Anterior cingulate cortex (tissue), 58 donors: ENCODE measurements at places on chromosomes 7 and 10.

- DNase-seq, result no peak
These were observed 719.5 kb downstream of the XPNPEP1 start for GRCh38 chr10:109203646-109204353.

DNA sequence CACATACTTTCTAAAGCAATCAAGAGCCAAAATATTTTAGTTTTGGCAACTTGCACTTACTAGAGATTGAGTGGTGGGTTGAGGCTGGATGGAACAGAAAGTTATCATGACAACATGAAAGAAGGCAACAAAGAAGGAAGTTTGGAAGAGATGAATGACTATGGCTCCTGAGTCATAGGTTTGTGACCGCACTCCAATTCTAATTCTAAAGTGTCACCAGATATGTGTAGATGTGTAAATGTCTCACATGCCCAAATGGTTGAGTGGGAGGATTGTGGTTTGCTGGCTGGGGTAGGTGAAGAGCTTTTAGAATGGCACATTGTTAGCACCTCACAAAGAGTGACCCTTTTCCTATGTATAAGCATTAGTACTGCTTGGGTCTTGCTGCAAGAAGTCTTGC is 20.2 kb downstream of the TAS2R16 start:
- DNase-seq, result no peak

DNA sequence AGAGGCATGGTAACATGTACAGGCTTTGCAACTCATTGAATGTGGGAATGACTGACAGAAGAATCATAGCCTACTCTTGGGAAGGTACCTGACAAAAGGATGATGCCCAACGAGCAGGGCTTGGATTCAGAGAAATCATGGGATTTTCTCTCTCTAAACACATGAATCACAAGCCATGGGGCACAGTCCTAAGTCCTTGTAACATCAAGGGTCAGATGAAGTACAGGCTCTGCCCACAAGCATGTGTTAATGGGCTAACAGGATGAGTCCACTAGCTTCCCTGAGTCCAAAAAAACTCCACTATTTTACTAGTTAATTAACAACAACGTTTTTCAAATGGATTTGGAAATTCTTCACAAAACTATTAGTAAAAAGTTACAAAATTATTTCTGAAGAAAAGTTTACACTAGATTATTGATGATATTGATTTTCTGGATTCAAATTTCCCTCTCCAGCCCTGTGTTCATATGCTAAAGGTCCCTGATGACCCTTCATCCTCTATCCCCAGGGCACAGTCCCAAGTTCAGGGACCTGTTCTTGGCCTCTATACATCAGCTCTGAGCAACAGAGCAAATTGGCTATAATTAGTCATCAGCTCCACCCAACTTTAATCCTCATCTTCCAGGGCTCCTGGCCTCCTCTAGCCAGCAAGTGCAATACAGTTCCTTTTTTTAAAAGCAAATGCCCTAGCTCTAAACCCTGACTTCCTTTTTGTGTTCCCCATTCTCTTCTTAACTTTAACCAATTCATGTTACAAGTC is 99.8 kb downstream of the GSAP start:
- DNase-seq, result no peak

DNA sequence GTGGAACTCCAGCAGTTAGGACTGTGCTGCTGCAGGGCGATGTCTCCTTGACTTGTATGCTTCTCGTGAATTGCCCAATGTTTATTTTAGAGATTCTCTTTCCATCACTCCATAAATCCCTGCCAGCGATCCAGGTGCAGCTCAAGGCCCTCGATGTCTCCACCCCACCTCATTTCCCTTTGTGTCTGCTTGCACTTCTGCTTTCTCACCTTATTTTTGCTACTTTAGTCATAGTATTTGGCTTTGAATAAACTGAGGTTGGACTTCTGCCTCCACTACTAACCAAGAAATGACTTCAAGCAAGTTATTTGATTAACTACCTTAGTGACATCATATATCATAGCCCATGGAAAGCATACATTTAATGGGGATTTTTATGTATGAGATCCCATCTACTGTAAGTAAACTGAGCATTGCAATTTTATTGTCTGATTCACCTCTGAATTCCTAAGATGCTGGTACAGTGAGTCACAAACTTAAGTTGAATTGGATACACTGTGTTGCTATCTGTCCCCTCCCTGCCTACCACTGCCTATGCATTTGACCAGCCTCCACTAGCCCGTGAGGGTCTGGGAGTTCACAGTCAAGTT is 255.8 kb downstream of the ABCA13 start:
- no peak for DNase-seq

DNA sequence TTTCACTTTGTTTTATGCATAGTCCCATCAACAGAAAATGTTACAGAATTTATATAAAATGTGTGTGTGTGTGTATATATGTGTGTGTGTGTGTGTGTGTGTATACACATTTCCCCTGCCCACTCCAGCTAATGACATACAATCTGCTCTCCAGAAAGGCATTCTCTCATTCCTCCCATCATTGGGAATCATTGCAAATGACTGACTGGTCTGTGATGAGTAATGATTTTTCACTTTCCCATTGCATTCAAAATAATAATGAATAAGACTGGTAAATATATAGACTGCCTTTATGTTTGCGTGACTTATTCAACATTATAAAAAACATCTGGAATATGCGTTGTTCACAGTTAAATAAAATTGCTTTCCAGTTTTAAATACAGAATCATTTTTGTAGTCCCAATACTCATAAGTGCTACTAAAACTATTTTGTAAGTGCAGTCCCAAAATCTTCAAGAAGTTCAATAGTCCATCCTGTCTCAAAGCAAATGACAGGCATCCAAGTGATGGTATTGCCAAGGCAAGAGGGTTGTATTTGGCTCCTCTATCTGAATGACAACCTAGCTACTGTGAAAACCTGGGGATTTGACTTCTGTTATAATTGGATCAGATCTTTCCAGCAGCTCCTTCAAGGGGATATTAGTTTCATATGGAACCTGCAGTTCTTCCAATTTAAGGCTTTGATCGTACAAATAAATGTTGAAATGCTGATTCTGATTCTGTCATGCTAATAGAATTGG is 150.9 kb downstream of the POLR1F start:
- DNase-seq, result no peak

- DNase-seq, result no peak
These were observed 767.5 kb downstream of the GRID1 start for GRCh38 chr10:85599081-85599480.

GRCh38 chr10:118271671-118272070 is 70.5 kb downstream of the FAM204A start:
- DNase-seq, result no peak

DNA sequence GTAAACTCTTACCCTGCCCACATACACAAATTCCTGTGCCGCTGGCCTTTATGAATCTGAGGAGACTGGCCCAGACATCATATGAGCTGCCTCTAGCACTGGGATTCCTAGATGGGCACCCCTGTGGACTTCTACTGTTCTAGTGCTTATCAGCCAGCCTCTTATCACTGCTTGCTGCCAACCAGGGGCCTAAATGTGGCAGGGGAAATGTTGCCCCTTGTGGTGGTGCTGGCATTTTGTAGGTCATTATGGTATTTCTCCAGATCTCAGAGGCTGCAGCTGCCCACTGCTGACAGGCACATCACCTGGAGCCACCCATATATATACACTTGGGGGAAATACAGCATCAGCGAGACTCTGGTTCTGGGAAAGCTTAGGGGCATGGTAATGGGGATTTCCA is 5.4 kb downstream of the SFR1 start:
- no peak for DNase-seq

GRCh38 chr10:4701016-4701415 is 125.0 kb upstream of the AKR1E2 start:
- DNase-seq, result no peak

DNA sequence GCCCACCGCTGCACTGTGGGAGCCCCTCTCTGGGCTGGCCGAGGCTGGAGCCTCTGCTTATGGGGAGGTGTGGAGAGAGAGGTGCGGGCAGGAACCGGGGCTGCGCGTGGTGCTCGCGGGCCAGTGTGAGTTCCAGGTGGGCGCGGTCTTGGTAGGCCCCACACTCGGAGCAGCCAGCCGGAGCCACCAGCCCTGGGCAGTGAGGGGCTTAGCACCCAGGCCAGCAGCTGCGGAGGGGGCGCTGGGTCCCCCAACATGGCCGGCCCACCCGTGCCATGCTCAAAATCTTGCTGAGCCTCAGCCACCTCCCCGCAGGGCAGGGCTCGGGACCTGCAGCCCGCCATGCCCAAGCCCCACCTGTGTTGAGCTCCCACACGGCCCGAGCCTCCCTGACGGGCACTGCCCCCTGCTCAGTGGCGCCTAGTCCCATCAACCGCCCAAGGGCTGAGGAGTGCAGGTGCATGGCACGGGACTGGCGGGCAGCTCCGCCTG is 856.8 kb upstream of the CELF2 start:
- no peak for DNase-seq

GRCh38 chr10:14282276-14282675 is 48.4 kb downstream of the FRMD4A start:
- no peak for DNase-seq

DNA sequence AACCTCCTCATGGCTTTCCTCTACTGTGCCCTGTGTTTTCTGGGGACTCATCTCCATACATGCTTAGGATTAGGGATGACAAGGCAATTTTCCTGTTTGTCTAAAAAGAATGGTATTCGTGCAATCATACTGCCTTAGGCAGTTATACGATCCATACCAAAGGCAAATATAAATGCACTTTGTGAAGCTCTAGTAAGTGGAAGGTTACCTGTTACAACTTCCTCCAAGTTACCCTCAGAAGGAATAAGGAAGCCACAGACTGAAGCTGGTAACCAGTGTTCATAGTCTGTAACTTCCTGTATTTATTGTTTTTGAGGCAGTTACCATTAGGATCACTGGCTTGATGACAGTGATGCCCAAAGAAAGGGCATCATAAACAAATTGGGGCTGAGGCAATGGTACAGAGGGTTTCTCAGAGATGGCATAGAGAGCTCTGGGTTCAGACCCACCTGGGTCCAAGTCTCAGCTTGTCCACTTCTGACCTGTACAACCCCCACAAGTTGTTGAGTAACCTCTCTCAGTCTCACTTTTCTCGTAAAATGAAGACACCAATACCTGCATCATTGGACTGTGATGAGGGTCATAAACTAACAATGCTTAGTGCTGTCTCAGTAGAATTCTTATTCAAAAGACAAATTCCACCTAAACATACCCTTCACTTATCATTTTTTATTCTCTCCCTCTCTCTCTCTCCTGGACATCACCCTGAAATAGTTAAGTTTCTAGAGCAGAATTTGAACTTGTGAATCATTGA is 138.2 kb downstream of the ELMO1 start:
- DNase-seq, result no peak

- DNase-seq, result no peak
These were observed 154.8 kb downstream of the DNAJB9 start for GRCh38 chr7:108724251-108725100.

DNA sequence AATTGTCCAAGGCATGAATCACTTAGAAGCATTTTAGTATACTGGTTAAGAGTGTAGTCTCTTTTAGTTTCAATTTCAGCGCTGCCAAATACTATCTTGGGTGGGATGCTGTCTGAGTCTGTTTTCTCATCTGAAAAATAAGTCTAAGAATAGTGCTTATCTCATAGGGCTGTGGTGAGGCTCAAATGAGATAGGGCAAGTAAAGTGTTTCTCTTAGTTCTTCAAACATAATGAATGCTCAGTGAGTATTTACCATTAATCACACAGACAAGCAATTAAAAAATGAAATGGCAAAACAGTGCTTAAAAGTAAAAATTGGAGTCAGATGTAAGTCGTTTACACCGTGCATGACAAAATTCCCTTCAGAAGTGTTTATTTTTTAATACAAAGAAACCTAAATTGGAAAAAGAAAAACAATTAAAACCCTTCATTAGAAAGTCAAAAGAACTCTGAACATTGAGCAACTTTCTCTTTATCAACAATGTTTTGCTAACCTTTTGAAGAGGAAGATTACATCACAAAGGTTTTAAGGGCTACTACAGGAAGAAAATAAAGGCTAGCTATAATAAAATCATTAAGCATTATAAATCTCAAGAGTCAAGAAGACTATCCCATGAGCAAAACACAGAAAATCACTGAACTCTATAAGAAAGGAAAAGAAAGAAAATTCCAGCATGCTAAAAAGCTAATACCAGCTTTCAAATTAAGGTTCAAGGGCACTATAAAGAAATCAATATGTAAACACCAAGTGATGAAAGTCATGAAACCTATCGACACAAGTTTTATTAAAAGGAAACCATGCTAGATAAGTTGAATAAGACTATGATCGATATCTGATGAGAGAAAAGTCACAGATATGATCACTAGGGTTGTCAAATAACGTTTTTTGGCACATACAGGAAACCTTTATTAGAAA is 45.6 kb upstream of the C1GALT1 start:
- DNase-seq, result no peak

DNA sequence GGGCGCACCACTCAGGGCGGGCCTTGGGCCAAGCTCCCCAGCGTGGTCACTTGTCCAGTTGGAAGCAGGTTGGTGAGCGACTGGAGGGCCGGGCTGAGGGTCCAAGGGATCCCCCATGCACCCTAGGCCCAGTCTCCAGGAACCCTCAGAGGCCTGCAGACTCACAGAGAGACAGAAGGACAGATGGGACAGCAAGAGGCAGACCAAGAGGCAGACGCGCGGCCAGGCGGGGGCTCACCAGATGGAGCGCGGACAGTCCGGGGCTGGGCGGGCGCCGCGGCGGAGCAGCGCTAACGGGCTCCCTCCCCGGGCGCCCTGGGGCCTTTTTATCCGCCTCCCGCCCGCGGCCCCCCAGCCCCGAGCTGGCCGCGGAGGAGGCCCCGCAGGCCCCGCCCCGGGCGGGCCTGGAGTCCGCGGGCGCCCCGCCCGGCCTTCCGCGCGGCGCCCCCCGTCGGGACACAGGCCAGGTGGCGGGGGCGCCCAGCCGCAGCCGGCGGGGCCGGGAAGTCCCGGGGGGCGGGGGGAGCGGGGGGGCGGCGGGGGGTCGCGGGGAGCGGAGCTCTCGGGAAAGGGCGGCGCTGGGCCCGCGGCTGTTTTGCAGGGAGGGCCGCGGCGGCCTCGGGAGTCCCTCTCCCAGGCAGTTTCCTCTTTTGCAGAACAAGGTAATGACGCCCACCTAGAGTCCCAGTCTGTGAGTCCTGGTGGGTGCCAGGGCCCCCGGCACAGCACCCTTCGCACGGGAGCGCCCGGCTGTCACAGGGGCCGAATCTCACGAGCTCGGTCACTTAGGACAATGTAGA is at the start of gene LOXL4:
Gene LOXL4 (minus strand): TSS at position 301 of the 800 bp plus-strand sequence. CDS start 5,175 bp downstream, outside the sequence.
- DNase-seq, result no peak

DNA sequence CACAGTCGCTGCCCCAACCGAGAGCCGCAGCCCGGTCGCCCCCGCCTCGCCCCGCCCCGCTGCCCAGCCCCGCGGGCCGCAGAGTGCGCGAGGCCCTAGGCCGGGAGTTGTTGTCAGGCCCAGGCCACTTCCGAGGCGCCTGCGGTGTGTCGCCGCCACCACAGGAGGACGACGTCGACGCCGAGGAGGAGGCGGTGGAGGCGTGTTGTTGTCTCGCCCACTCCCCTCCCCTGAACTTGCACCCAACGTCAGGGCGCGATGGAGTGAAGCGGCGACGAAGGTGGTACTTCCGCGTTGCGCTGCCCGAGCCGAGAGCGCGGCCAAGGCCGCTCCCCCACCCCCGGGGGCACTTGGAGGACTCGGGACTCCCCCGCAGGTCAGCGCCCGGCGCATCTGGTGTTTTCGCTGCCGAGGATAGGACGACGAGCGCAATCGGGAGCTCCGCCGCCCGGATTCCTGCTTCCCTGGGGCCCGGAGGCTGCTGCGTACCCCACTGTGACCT is at the start of gene CDK13:
Gene CDK13 (plus strand): TSS at position 286 of the 502 bp plus-strand sequence. CDS start 386 bp downstream, outside the sequence.
- peak; percentile 85 for DNase-seq

- no peak for DNase-seq
These were observed 255.7 kb downstream of the PTEN start for GRCh38 chr10:88119160-88119559.
